ENCODE measurements at places on chromosomes 3 and 15.

DNA sequence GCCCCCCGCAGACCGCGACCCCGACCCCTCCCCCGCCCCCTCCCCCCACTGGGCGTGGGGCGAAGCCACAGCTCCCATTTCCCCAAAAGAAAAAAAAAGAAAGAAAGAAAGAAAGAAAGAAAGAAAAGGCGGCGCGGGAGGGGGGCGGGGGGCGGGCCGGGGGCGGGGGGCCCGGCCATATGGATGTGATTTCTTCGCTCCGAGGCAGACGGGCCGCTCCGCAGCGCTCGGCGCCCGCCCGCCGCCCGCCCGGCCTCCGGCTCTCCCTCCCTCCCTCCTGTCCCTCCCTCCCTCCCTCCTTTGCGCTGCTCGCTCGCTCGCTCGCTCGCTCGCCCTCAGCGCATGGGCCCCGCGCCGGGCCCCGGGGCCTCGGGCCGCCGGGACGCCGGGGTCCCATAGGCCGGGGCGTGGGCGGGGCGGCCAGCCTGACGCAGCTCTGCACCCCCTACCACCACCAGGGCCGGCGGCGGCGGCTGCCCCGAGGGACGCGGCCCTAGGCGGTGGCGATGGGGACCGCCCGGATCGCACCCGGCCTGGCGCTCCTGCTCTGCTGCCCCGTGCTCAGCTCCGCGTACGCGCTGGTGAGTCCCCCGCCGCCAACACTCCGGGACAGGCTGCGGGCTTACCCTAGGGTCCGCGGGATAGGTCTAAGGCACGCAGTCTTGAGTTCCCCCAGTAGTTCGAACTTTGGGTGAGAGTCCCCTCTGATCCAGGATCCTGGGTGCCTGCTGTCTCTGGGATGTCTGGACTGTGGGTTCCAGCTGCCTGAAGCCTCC lies 5.7 kb downstream of the PTH1R start:
- DNase-seq, result no peak

DNA sequence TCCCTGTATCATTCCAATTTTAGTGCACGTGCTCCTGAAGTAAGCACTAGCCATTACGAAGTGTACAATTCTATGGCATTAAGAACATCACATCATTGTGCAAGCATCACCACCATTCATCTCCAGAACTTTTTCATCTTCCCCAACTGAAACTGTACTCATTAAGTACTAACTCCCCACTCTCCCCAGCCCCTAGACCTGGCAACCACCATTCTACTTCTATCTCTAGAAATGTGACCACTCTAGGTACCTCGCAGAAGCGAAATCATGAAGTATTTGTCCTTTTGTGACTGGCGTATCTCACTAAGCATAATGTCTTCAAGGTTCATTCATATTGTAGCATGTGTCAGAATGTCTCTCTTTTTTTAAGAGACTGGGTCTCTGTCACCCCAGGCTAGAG lies 11.4 kb downstream of the PPP1R2 start:
- no peak for DNase-seq

DNA sequence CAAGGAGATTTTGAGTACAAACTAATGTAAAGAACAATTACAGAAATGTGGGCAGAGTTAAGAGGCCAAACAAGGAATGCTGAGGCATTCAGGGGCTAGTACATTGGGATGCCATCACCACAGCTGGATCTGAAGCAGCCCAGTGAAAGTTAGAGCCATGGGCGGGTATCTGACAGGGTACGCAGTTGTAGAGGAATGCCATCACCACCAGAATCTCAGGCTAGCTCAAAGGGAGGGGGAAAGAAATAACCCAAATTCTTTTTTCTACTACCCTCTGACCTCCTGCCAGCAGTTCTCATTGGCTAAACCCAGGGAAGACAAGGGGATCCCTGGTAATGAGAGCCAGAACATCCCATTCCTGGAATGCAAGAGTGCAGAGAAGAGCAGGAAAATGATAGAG lies 9.0 kb upstream of the TSC22D2 start:
- DNase-seq, result no peak

DNA sequence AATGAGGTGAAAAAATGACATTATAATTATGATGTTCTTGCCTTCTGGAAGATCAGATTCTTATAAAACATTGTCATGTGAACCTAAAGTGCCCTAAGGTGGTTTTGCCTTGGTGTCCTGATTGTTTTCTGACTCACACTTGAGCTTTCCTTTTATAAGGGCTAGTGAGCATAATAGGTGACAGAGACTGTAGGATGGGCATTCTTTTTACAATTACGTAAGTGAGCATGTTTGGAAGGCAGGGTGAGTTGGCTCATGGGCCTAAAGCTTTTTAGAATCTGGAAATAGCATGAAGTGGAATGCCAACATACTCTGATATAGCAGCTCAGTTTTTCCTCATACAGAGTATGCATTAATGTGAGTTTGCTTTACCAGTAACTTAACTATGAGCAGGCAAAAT lies 41.2 kb downstream of the CRYBG3 start:
- DNase-seq, result no peak

Data from hematopoietic multipotent progenitor cell (in vitro differentiated cells).